ENCODE measurements at places on chromosomes 3 and 15.

GRCh38 chr3:76514836-76515235, 525.1 kb upstream of the ROBO2 start:
- DNase-seq: no peak

GRCh38 chr15:82567661-82568060, 27.4 kb upstream of the RPS17 start:
- DNase-seq: no peak

DNA sequence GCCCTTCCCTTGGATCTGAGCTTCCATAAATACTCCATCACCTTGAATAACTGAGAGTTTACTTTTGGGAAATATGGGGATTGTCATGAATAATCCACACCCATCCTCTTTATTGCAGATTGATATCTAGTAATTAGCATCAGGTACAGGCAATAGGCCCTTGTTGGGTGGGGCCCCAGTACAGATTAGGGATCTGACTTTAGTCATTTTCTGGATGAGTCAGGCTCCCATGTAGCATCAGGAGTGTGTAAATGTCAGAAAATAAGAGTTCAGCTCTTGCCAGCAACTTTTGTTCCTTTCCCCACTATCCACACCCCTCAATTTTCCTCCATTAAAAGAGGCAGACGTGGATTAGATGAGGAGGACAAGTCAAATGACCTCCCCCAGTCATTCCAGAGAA, 17.7 kb upstream of the SNRK start:
- DNase-seq: no peak

DNA sequence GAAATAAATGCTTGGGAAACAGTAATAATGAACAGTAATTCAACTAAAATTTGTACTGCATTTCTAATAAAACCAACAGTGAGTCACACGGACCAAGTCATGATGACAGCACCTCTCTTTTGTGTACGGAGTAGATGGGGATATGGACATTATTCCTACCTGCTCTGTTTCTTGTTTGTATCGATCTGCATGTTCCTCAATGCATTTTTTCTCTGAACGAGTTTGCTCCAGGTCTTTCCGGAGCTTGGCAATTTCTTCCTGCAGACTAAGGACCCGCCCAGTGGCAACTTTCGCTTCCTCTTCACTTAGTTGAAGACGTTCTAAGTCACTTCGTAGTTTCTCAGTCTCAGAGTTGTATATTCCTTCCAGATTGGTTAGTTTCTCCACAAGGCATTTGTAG, 74.4 kb upstream of the MYO5C start:
- DNase-seq: no peak

GRCh38 chr15:86915811-86916331, 836.2 kb downstream of the AGBL1 start:
- DNase-seq: no peak

DNA sequence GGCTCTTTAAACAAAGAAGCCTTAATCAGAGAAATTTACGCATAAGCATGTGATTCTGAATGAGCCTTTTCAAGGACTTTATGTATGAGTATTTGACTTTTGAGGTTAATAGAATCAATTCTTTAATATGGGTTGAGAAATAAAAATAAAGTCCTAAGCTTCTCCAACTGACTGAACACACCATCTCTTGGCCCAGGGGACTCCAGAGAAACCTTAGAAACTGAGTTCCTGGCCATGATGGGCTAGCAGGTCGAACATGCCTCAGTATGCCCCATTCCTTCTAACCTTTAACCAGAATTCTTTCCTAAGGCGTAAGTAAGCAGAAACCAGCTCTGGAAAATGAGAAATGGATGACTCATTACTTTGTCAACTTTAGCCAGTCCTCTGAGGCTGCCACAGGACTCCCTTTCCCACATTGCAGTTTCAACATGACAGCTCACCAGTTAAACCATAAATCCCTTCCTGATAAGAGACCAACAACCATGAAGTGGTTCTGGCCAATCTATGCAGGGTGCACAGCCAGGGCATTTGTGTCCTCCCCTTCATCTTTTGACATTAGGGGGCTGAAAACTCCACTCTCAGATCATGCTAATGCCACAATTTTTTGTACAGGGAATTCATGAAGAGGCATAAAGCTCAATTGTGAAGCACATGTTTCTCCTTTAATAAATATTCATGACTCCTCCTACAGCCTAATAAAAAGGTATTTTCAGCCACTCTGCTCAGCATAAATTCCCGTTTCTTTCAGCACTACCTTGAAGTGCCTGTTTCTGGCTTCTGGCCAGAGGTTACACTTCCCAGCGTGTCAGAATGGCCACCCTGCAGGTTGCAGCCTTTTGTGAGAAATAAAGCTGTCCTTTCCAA, 33.3 kb downstream of the TM4SF18 start:
- no peak for DNase-seq
